ENCODE measurements at places on chromosomes 6 and 20.

DNA sequence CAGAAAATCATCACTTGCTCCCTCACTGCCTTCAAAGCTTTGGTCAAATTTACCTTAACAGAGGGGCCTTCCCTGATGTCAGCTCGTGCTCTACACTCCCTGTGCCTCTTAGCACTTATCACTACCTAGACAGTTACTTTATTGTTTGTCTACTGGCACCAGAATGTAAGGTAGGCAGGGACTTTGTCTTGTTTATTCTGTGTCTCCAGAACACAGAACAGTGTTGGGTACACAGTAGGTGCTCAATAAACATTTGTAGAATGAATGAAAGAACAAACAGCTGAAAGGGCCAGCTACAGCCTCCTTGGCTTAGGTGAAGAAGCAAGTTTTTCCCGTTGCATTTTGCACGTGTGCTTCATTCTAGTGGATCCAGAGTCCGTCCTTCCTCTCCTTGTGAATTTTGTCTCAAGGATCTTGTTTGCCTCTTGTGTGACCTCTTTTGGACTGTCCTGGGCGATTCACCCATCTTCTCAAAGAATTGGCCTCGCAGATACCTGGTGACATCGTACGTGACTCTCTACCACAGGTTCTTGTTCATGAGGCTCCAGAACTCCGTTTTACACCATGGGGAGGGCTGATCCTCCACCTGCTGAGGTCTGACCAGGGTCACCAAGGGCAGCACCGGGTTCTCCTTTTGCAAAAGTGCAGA lies 84.2 kb upstream of the ARMC2 start:
- no peak for DNase-seq

DNA sequence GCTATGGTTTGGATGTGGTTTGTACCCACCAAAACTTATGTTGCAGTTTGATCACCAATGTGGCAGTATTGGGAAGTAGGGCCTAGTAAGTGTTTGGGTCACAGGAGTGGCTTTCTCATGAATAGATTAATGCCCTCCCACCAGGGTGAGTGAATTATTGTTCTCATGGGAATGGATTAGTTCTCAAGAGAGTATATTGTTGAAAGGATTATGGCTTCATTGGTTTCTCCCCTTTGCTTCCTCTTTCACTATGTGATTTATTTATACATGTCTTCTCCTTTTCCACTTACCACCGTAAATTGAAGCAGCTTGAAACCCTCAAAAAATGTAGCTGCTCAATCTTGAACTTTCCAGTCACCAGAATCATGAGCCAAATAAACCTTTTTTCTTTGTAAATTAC lies 10.8 kb downstream of the UFL1 start:
- DNase-seq = no peak

DNA sequence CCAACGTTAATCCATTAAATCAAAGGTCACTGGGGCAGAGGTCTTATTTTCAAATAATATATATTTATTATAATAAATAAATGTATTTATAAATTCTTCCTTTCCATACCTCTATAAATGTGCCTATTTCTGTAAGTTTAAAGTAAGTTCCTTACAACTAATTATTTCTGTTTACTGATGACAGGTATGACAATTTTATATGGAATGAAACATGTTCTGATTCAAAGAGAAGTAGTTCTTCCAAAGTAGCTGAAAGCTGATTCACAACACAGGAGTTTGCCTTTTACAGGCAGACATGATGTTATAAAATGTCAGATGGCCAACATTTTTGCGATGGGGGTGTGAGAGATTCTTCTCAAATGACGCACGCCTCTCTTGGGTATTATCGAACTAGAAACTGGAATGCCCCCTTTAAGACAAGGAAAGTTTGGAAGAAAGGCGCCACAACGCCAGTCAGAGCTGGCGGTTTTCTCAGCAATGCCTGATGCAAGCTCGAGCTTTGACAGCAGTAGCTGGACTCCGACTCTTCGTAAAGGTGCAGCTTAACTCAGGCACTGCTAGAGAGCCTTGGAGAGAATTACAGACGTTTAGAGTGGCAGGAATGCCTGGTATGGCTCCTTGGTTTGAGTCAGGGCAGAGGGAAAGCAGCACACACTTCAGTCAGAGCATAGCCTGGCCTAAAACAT lies 92.1 kb downstream of the FOXC1 start:
- DNase-seq = no peak

- DNase-seq = no peak
Measured at GRCh38 chr6:143965503-143966171, 42.4 kb downstream of the PLAGL1 start.

GRCh38 chr6:11575408-11576033 lies 38.0 kb downstream of the TMEM170B start:
- DNase-seq = peak; percentile 18

GRCh38 chr6:129243377-129243776 lies 360.4 kb downstream of the LAMA2 start:
- no peak for DNase-seq

DNA sequence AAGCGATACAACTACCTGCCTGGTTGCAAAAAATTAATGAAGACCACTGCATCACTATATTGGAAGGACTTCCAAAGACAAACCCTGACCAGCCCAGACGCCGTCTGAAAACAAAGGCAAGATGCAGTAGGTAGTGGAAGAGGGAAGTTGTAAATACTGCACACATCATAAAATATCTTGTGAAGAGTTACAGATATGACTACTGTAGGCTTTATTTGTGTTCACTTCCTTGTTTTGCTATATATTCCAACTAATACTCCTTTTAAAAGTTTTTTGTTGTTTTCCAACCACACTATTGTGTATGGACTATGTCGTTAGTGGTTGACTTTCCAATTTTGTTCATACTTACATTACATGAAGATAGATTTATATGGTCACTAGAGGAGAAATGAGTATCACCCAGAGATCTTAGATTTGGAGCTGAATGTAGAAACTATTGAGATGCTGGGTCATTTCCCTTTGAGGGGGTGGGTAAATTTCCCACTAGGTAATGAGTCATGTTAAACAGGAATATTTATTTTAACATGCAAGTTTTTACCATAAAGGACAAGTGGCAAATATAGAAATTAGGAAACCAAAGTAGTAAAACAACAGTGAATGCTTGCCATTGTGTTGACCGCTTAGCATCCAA lies 16.6 kb upstream of the TXLNB start:
- DNase-seq = no peak

All from GM18507 (cell line).